ENCODE measurements at places on chromosomes 11 and 22.

DNA sequence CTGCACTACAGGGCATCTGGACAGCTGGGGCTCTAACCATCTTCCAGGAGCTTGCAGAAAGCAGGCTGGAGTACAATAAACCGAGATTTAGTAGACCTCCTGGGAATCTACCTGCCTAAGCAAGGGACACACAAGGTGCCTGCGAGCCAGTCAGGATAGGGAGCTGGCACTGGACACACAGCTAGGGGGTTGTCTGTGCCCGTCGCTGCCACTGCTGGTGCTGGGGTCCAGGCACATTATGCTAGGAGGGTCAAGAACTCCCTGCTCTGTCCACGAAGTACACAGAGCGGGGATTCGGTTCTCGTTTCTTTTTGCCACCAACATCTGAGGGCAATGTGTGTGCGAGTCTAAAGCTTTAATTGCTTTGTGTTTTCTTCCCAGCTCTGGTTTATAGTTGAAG is 4.2 kb downstream of the RIC8A start:
- DNase-seq, result no peak

DNA sequence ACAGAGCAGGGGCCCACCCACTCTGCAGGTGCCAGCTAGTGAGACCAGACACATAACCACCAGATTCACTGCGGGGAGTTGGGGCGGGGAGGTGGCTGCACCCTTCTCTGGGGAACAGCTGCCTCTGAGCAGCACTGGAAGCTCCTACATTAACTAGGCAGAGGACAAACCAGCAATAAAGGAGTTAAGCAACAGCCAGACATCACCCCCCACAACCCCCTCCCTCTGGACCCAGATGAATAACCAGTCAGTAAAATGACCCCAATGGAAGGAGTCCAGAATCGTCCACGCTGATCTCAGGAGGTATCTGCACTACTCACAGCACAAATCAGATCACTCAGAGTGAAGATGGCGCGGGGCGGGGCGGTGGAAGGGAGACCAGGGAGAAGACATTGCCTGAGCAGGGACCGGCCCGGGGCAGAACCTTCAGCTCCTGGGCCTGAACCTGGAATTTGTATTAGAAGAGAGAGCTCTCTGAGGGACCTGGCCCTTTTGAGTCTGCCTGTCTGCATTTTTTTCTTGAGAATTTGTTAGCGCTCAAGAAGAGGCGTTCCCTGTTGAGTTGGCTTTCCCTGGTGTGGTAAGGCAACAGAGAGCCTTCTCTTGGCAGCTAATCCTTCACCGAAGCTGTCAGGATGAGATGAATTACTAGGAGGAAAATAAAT is 125.5 kb upstream of the NCAM1 start:
- DNase-seq, result no peak

DNA sequence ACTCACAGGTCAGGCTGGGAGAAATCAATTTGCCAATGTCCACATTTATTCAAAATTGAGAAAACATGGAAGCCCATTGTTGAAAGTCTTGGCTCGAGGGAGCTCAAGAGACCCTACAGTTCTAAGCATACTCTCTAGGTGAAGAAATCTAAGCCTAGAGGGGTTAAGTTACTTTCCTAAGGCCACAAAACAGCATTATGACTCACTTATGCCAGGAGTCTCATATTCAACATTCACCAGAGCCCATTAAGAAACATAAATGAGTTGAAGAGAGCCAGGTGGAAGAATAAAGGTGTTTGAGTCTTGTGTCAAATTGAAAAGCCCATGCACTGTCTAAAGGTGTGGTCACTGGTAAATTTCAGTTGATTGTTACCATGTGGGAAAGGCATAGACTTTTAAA is 108.1 kb downstream of the INSC start:
- DNase-seq, result no peak

DNA sequence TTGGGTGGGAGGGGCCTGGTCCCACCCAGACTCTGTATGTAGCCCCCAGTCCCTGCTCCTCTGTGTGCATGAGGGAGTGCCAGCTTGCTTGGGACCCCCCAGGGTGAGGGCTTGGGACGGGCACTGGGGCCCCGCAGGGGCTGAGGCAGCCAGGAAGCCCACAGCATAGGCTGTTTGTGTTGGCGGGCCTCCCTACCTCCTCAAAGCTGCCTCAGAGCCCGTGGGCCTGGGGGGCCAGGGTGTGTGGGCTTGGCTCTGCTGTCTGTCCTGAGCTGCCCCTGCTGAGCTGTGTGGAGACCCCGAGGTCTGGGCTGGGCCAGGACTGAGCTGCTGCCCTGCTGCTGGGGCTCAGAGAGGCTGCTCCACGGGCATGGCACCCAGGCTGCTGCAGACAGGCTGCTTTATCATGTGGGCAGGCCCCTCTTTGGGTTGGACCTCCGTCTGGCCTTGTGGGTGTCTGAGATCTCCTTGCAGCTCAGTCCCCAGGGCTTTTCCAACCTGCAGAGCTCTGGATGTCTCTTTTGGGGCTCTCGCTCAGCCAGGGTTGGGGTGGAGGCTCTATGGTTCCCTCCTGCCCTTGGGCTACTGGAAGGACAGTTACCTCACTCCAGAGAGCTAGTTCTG is 3.3 kb downstream of the TSPAN4 start:
- no peak for DNase-seq

DNA sequence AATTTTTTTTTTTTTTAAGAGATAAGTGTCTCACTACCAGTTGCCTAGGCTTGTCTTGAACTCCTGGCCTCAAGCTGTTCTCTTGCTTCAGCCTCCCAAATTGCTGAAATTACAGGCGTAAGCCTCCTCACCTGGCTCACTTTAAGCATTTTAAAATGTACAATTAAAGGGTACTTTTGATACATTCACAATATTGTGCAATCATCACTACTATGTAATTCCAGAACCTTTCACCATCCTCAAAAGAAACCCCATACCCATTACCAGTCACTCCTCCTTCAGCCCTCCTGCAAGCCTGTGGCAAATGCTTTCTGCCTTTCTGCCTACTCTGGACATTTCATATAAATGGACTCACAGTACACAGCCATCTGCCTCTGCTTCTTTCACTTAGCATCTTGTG is 34.5 kb upstream of the WT1 start:
- no peak for DNase-seq

DNA sequence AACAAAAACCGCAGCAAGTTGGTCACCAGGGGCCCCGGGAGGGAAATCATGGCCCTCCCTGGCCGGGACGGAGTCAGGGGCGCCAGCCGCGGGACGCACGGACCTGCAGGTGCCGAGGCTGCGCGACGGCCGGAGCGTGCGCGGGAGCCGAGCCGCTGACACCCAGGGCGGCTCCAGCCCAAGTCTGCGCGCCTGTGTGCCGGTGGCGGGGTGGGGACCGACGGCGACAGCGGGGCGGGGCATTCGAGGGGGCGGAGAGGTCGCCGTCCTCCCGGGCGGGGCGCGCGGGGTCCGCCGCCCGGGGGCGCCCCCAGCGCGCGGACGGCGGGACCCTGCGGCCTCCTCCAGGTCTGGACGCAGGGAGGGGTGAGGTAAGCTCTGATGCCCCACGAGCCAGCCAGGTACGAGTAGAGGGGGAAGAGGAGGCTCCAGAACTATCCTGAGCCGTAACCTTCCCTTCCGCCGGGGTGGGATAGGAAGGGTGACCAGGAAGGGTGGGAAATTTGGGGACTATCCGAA is at the start of gene ESAM:
Gene ESAM (minus strand): TSS at position 186 of the 519 bp plus-strand sequence. CDS start 136 bp downstream, at position 50.
- DNase-seq, result no peak

DNA sequence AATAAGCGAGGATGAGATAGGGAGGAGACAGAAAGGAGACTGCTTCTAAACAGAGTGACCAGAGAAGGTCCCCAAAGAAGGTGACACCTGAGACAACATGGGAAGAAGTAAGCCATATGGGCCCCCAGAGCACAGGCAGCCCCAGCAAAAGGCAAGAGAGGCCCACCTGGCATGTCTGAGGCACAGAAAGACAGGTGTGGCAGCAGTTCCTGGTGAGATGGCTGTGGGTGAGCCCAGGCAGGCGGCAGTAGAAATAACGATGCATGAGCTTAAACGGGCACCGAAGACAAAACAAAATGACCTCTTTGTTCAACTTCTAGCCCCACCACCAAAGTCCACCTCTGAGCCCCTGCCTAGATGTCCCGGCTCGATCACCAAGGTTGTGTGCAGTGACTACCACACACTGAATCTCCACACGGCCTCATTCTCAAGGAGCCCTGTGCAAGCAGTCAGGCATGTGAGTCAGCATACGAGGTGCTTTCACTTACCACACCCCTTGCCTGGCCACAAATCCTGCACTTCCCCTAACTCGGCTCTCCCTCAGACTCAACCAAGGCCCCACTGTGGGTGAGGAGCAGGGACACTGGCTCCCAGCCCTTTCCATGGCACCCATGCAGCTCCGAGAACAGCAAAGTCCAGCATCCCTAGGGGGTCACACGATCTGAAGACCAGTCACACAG is 77.6 kb downstream of the PACSIN2 start:
- peak; percentile 76 for DNase-seq

- DNase-seq, result no peak
Measured at GRCh38 chr22:27533105-27533745, 268.3 kb downstream of the MN1 start.

- DNase-seq, result no peak
Measured at GRCh38 chr11:90809581-90809980, 586.7 kb upstream of the CHORDC1 start.

DNA sequence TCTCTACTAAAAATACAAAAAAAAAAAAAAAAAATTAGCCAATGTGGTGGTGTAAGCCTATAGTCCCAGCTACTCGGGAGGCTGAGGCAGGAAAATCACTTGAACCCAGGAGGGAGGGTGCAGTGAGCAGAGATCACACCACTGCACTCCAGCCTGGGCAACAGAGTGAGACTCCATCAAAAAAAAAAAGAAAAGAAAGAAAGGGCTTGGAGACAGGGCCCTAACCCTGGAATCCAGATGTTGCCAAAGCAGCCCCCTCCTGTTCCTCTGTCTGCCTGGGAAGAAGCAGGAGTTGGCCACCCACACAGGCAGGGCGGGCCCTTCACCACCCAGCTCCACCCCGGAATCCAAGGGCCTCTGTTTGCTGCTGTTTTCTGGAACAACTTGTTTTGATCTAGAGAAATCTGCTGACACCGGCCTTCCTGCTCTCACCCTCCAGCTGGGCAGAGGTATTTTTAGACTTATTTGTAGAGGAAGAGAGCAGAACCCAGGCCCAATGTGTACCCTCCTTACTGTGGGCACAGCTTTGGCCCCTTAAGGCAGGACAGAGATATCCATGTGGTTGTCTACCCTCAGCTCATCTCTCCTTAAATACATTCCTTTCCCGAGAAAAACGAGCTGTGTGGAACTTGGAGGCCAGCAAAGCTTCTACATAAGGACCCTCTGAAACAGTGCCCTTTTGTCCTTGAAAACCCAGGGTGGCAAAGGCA is 2.7 kb upstream of the NEAT1 start:
- peak; percentile 91 for DNase-seq

GRCh38 chr22:50485221-50486131 is 1.2 kb upstream of the MIOX start:
- DNase-seq, result no peak

- DNase-seq, result no peak
Measured at GRCh38 chr22:32204856-32205722, at the start of gene RFPL2. Gene RFPL2 (minus strand): TSS chr22:32205073. CDS start chr22:32202451, 2,622 bp downstream.

DNA sequence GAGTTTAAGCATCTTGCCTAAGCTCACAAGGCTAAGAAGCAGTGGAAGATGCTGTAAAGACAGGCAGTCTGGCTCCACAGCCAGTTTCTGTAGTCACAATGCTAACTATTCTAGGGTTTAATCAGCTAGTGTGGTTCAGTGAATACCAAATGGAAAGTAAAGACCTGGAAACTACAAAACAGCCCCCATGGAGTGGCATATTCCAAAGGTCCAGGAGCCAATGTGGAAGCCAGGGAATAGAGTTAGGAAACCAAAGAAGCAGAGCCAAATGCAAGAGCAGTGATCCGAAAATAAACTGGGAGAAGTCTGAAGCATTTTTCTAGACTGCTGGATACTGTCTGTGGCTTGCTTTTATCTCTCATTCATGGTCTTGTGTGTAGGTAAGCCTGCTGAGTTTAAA is 731.2 kb upstream of the ANO5 start:
- no peak for DNase-seq

DNA sequence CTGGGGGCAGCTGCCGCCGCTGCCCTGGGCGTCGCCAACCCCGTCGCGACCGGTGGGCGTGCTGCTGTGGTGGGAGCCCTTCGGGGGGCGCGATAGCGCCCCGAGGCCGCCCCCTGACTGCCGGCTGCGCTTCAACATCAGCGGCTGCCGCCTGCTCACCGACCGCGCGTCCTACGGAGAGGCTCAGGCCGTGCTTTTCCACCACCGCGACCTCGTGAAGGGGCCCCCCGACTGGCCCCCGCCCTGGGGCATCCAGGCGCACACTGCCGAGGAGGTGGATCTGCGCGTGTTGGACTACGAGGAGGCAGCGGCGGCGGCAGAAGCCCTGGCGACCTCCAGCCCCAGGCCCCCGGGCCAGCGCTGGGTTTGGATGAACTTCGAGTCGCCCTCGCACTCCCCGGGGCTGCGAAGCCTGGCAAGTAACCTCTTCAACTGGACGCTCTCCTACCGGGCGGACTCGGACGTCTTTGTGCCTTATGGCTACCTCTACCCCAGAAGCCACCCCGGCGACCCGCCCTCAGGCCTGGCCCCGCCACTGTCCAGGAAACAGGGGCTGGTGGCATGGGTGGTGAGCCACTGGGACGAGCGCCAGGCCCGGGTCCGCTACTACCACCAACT is 1.0 kb downstream of the FUT4 start:
- DNase-seq, result peak; percentile 50

DNA sequence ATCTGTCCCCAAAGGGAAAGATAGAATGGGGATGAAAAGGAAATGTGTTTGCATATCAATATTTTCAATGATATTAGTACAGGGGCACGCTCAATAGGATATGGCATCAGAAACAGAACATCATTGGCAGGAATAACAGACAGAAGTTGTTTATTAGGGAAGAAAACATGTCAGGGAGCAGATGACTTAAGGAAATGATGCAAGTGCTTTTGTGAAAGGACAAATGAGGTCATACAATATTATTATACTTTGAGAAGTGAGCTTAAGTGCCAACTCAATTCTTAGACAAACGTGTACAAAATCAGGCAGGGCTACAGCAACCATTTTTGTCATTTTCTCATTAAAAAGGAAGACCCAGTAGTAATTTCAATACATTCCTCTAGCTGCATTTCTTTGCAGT is 388.4 kb downstream of the SOX6 start:
- DNase-seq, result no peak

- DNase-seq, result no peak
Measured at GRCh38 chr11:47987781-47988180, 7.4 kb downstream of the PTPRJ start.

DNA sequence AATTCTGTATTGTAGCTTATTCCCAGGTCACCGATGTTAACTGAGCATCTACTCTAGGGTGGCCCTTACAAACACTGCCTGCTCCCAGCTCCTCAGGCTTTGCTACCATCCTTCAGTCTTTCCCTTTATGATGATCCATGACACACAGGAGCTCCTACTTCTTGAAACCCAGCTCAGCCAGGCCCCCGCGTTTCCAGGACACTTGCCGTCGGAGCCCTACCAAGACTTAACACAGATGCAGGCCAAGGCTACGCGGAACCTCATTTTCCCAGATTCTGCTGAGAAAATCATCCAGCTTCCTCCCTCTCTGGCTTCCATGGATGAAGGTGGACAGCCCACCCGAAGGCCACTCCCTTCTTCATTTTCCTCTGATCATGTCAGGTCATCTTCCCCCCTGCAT is 18.6 kb downstream of the IGSF9B start:
- no peak for DNase-seq

Measured in KBM-7 (cell line).